ENCODE measurements at places on chromosomes 16 and 17. TPM values are rescaled to one million over a fixed set of nuclear protein-coding genes. Genes with fewer than 3 reads are reported as not detected.

DNA sequence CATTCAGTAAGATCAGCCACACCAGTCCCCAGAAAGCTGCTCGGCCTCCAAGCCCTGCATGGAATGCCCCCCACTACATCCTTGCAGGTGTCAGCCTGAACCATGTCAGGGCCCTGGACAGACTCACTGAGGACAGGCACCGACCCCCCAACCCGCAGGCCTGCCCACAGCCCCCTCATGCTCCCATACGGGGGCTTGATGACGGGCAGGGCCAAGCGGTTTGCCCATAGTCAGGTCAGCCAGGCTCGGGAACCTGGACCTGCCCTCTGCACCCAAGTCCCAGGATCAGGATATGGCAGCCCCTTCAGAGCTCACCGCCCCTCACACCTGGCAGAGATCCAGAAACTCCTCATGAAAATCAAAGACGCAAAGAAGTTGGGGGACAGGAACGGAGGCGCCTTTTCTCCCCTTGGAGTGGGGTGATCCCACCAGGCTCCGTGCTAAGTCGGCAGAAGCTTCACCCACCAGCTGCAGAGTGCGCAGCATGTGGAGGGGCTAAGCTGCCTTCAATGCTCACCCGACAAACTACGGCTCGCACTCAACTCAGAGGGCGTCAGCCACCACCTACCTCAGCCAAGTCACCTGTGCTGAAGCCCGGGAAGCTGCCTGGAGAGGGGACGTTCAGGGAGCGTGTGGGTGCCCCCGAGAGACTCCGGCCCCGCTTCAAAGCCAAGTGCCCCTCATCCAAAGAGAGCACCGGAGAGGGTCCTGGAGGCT is 26.5 kb downstream of the GNPTG start:
- no peaks in the 10 kb centered on the region for H3K27me3 ChIP-seq
- H3K4me3 ChIP-seq: peak overlapping the region; percentile 64
- DNase-seq: no peak
- peaks cover 21% of the 10 kb centered on the region for H3K4me1 ChIP-seq
- no peaks in the 10 kb centered on the region for H3K36me3 ChIP-seq

Gene SLC52A1
- total RNA-seq: 0.49 TPM

- H3K27ac ChIP-seq: no peak overlapping the region
- H3K27me3 ChIP-seq: no peaks in the 10 kb centered on the region
These were observed 115.3 kb upstream of the HLF start for GRCh38 chr17:55149485-55149884.

Gene RAPGEFL1
- 144 TPM for total RNA-seq

Gene CTRB1
- not detected for total RNA-seq

GRCh38 chr17:77687417-77687816 is 271.1 kb upstream of the TNRC6C start:
- peaks cover 16% of the 10 kb centered on the region for H3K4me1 ChIP-seq
- no peak overlapping the region for H3K4me3 ChIP-seq
- H3K27me3 ChIP-seq: no peaks in the 10 kb centered on the region
- H3K27ac ChIP-seq: no peak overlapping the region
- no peak for DNase-seq

GRCh38 chr16:27520982-27521673 is 28.6 kb downstream of the GTF3C1 start:
- no peaks in the 10 kb centered on the region for H3K27me3 ChIP-seq
- no peak for DNase-seq
- H3K4me3 ChIP-seq: no peak overlapping the region
- peaks cover 30% of the 10 kb centered on the region for H3K36me3 ChIP-seq

Gene SLX4
- 3.9 TPM for total RNA-seq

DNA sequence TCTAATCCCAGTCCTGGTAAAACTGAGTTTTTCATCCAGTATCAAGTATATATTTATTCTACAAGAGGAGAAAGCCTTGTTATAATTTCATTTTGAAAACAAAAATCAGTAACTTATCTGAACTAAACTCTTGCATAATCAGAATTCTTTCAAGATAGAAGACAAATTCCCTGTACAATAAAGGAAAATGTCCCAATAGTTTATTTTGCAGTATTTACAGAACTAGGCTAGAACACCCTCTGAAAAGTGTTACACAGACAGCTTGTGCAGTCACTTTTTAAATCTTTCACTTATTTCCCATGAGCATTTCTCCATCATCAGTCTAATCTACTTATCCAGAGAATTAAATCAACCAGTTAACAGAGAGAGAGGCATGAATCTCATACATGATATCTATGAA is 48.5 kb downstream of the SPOP start:
- no peak overlapping the region for H3K27ac ChIP-seq
- H3K4me3 ChIP-seq: no peak overlapping the region
- H3K27me3 ChIP-seq: no peaks in the 10 kb centered on the region
- no peaks in the 10 kb centered on the region for H3K36me3 ChIP-seq

Data from vagina (tissue), 2 donors.